Natural killer cell (primary cell): ENCODE measurements at places on chromosomes 1 and 21.

DNA sequence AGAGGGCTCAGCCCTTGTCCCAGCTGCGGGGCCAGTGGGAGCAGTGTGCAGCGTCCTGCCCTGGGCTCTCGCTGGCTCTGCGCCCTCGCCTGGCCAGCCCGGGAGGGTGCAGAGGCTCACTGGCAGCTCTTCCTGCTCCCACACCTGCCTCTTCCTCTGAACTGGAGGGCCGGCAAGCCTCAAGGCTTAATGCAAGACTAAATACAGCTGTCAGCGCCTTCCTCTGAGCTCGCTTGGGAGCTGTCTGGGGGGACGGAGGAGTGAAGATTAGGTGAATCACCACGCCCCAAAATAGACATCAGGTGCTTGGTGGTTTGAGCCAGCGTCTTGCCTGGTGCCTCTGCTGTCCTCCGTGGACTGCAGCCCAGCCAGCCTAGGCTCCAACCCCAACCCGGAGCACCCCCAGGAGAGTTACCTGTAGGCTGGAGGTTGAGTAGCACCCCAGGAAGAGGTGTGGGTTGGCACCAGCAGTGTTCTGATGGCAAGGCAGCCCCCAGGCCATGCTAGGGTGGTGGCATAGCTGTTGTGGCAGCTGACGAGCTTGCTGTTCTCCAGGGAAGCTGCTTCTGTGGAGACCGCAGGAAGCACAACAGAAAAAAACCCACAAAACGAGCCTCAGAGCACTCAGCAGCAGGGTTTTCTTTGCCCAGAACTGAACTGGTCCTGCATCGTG lies 36.9 kb downstream of the UMODL1 start:
- DNase-seq: peak; percentile 85

DNA sequence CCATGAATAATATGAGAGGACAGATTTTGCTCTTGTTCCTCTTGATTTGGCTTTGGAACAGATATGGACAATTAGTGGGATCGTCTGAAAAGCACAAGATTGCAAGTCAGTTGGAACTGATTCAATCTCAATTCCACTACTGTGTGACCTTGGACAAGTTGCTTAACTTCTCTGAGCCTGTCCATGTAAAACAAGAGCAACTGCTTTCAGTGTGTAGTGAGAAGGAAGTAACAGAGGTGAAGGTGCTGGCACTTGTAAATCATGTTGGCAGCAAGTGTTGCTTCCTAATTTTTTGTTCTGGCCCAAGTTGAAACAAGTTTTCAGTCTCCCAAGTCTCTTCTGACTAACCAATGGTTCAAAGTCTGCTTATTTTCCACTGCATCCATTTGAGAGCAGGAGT lies 15.3 kb downstream of the INKA2 start:
- DNase-seq: no peak

- peak; percentile 23 for DNase-seq
Measured at GRCh38 chr1:230868736-230869385, 540 bp upstream of the C1orf198 start.

GRCh38 chr1:244388961-244389360 lies 62.7 kb downstream of the ADSS2 start:
- DNase-seq: no peak

GRCh38 chr1:234780112-234780511 lies 170.1 kb upstream of the IRF2BP2 start:
- no peak for DNase-seq

- DNase-seq: no peak
Measured at GRCh38 chr1:59007820-59008598, 224.2 kb upstream of the JUN start.

DNA sequence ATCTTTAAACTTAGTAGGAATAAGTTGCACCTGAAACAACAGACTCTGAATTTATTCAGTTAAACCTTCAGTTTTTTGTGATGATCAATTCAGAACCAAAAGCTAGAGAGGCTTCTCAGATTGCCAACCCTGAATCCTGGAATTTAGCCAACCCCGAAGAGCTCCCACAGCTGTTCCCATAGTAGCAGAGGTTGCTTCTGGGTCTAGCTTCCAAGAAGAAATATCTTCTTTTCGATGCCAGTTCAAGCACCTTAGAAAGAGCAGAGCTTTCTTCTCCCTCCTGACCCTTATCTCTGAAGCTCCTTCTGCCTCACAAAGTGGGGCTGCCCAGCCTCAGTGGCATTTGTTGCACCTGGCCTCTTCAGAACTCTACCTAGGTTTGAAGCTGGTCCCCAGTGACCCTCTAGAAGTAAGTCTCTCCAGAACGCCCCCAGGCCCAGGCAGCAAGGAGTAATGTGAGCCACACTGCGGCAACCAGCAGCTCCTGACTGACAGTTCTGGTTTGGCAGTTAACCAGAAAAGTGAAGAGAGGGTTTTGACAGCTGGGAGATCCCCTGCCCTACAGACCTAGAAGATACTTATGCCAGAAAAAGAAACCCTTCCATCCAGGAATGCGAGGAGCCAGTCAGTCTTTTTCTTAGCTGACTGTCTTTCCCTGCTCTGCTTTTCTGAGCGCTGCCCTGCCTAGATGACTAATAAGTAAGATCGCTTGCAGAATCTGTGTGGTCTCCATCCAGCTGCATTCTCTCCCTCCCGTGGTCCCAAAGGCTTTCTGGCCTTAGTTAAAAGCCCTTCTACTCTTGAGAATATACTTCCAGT lies 165.9 kb downstream of the ADGRL4 start:
- DNase-seq: no peak

- DNase-seq: peak; percentile 61
Measured at GRCh38 chr1:226635456-226635941, 86.9 kb downstream of the STUM start.
